ENCODE measurements at places on chromosomes 7 and 10. TPM values are rescaled to one million over a fixed set of nuclear protein-coding genes. Genes with fewer than 3 reads are reported as not detected.

PIP gene
- total RNA-seq, result not detected

STOX1 gene
- total RNA-seq, result not detected

DIP2C gene
- 12.3 TPM for total RNA-seq

RASA4 gene
- total RNA-seq, result 8.4 TPM

BLVRA gene
- 36.3 TPM for total RNA-seq

TRUB1 gene
- 17.7 TPM for total RNA-seq

ITPRID1 gene
- total RNA-seq, result not detected

REEP3 gene
- 32.0 TPM for total RNA-seq

NCF1 gene
- under 0.01 TPM for total RNA-seq

ASZ1 gene
- not detected for total RNA-seq

PIK3AP1 gene
- 0.52 TPM for total RNA-seq
